Skin of body (tissue), 3 donors: ENCODE measurements at places on chromosomes 12 and 14.
A peak's percentile ranks its signal among the peaks of the same experiment; 100 is the strongest.

DNA sequence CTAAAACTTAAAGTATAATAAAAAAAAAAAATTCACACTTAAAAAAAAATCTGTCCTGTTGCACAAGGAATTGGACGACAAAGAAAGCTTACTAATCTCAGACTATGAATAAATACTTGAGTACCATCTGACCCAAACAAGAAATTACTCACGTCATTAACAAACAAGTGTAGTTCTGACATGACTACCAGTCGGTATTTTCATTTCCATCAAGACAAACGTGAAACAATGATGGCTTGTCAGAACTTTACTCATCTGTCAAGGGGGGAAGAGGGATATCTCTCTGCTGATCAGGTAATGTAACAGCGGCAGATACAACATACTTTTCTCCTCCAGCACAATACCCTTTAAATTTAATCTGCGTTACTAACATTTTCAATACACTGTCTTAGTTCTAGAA is 78.3 kb downstream of the CDK17 start:
- DNase-seq = no peak

GRCh38 chr14:104224131-104224505 is 85.7 kb downstream of the KIF26A start:
- peak; percentile 52 for DNase-seq

DNA sequence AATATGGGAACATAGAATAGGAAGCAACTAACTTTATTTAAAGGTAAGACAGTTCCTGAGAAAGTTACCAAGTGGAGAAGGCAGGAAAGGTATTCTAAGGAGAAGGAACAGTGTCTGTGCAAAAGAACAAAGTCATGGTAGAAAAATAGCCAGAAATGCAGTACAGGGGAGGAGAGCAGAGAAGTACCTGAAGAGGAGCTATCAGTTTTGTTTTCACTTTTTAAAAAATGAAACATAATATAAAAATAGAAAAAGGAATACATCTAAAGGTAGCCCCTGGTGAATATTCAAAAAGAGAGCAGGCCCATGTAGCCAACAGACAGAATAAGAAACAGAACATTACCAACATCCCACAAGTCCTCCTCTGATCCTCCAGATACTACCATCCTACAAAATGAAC is 408.7 kb downstream of the ADAMTS20 start:
- DNase-seq = no peak

GRCh38 chr14:77406086-77406485 is 17.2 kb downstream of the NOXRED1 start:
- DNase-seq = no peak

DNA sequence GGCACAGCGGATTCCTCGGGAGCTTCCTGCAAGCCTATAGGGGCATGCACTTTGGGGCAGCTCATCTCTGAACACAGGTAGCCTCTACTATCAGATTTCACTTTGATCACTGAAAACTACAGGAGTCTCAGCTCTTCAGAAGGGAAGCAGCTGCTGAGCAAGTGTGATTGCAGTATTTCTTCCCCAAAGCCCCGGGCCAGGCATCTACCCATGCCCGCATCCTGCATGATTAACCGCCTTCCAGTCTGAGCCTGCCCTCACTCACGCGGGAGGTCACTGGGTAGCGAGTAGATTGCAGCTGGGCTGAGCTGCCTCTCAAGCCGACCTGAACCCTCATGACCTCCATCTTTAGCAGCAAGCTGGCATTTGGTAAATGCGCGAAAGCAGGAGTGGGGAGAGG is 334.7 kb downstream of the DPF3 start:
- DNase-seq = no peak

GRCh38 chr14:51613416-51613815 is 38.3 kb upstream of the FRMD6 start:
- DNase-seq = no peak

DNA sequence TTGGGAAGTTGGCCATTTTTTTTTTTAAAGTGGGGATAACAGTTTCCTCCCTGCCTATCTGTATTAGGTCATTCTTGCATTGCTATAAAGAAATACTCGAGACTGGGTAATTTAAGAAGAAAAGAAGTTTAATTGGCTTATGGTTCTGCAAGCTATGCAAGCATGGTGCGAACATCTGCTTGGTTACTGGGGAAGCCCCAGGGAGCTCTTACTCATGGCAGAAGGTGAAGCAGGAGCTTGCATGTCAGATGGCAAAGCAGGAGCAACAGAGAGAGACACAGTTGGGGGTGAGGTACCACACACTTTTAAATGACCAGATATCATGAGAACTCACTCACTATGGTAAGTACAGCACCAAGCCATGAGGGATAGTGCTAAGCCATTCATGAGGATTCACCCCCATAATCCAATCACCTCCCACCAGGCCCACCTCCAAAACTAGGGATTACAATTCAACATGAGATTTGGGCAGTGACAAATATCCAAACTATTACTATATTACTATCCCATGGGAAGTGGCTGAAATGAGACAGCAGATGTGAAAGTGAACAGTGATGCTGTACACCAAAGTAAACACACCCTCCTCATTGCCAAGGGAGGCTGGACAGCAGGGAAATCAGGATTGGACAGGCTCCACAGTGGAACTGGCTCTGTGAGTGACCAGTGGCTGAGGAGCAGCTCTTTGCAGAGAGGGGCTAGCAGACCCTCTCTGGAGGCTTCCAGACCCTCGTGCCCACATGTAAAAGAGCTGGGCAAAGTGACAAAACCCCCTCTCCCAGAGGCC is 40.5 kb downstream of the CRACR2A start:
- no peak for DNase-seq

GRCh38 chr14:105165134-105165704 is 3.4 kb downstream of the JAG2 start:
- no peak for DNase-seq

DNA sequence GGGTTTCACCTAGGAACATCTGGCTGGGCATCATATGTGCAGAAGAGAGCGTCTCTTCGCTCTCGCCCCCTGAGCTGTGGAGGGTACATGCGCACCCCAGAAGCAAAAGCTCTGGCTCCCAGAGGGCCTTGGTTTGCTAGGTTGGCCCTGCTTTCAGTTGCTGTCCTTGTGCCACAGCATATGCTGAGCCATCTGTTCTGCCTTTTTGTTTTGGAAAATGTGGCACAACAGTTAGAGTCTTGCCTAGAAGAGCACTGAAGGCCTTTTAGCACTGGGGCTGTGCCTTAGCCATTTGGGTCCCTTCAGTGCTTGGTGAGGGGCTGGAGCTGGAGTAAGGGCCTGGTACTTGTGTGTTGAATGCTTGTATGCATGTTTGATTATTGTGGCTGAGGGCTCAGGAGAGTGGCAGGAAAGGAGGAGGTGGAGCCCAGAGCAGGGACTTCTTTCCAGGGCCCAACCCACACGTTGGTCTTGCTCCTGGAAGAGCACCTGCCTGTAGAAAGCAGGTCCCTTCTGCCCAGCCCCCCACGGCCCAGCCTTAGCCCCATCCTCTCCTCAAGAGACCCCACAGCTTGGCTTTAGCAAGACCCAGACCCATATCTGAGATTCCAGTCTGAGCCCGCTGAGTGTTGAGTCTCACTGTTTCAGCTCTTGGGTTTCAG is 113.7 kb downstream of the SLC25A47 start:
- no peak for DNase-seq

DNA sequence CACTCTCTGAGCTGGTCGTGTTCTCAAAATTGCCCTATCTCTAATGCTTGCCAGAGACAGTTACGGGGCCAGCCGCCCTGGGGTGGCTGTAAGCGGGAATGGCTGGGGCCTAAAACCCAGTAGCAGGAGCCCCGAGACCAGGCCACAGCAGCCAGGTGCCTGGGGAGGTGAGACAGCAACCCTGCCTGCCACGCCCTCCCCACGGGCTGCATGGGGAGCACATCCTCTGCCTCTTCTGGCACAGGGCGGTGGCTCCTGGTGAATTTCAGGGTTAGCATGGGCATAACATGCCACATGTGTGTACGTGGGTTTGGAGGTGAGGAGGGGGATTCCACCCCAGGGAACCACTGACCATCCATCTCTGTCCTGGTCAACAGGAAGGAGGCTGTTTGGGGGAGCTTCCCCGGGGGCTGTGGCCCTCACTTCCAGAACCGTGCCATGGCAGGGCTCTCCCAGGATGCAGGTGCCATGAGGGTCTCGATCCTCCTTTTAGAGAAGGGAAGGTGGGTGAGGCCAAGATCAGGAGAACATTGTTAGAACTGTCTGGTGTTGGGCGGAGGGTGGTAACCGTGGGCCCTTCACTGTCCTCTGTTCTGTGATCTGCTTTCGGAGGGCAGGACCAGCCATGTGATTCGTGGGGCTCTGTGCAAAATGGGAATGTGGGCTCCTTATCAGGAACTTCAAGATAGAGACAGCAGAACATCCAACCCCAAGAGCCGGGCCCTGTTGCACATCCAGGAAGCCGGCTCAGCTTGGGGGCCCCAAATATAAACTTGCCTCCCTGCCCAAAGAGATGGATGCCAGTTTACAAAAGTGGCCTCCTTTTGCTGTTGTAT is 312.2 kb upstream of the DIO3 start:
- no peak for DNase-seq

- DNase-seq = no peak
Measured at GRCh38 chr14:65001723-65002122, 15.0 kb downstream of the FNTB start.

- DNase-seq = no peak
Measured at GRCh38 chr12:10113075-10113474, 14.3 kb upstream of the CLEC1A start.

DNA sequence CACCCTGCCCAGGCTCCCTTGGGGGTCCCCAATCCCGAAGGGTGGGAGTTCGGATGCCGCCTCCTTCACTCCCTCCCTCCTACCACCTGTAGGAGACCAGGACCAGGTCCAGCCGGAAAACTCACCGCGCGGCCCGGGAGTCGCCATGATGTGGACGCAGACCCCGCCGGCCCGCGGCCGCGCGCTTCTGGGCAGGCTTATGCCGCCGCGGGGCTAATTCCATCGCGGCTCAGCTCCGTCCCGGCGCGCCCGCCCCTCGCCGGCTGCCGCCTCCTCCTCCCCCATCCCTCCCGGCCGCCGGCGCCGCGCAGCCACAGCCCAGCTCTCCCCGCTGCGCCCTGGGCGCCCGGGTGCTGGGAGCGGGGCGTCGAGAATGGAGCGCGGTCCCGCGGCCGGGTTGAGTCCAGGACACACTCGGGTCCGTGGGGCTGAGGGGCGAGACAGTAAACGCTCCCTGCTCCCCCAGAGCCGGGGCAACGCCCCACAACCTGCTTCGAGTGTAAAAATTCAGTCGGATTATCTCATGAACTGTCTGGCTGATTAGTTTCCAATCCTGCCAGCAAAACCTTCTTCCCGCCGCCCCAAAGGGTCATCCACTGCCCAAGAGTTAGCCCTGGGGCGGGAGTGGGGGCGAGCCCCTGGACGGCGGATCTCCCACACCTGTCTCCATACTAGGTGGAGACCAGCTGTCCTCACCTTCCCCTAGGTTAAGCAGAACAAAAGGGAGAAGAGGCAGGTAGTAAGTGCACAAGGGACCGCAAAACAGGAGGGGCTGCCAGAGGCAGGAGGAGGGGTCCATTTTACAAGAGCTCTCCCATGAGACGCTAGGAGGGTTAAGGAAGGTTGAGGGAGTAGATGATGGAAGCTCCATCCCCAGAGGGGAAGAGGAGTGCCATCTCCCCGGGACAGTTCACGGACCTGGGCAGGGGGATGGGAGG is at the start of gene ANO2:
TSS of gene ANO2 (minus strand) at position 189 of the 938 bp plus-strand sequence. CDS start at position 147, 42 bp downstream.
- DNase-seq = no peak

- no peak for DNase-seq
Measured at GRCh38 chr14:102906616-102907302, 15.7 kb upstream of the AMN start.

GRCh38 chr12:58833853-58834252 is 86.5 kb downstream of the LRIG3 start:
- DNase-seq = peak; percentile 44

DNA sequence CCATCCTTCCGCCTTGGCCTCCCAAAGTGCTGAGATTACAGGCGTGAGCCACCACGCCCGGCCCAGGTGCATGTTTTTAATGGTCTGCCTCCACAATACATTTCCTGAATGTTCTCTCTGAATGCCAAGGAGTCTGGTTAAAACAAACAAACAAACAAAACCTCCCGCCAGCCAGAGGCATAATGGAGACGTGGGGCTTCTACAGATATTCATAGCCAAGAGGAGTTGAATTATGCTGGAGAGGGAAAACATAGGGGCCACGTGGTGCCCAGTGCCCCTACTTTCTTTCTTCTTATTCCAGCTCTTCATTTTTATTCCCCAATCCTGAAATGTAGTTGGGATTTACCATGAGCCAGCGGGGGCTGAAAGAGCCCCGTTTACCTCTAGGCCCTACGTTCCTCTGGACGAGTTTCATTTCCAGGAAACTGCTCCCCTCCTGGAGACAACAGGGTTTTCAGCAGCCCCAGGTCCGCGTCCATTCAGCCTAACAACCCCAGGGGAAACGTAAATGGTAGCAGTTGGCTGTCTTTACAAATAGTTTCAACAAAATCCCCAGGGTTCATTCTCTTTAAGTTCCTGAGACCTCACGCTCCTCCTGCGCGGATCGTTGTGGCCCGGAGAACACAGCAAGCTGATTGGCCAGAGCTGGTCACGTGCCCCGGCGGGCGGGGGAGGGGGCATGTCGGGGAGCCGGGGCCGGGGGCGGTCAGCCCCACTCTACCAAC is 108.5 kb upstream of the ESRRB start:
- peak; percentile 2 for DNase-seq

DNA sequence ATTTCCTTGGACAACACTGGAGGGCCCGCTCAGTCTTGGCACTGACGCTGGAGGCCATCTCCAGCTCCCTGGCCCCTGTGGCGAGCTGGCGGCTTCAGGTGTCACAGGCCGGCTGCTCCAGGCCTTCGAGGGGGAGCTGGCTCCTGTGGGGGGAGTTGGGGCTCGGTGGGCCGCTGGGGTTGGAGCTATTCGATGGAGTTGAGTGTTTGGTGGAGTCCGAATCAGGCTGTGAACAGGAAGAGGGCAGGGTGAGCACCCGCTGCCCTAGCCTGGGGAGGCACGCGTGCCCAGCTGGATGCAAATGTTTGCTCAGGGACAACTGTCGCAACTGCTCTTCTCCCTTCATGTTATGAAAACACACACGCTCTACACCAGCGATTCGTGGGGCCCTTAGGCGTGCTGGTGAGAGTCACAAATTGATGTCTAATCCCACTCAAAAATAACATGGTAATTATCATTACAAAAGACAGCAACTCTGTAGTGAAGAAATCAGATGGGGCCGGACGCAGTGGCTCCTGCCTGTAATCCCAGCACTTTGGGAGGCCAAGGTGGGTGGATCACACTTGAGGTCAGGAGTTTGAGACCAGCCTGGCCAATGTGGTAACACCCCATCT is 11.3 kb downstream of the AMN start:
- no peak for DNase-seq

GRCh38 chr12:9707864-9708808 is 24.8 kb downstream of the CLECL1 start:
- peak; percentile 7 for DNase-seq

GRCh38 chr12:31005256-31005943 is 68.3 kb upstream of the DDX11 start:
- no peak for DNase-seq

DNA sequence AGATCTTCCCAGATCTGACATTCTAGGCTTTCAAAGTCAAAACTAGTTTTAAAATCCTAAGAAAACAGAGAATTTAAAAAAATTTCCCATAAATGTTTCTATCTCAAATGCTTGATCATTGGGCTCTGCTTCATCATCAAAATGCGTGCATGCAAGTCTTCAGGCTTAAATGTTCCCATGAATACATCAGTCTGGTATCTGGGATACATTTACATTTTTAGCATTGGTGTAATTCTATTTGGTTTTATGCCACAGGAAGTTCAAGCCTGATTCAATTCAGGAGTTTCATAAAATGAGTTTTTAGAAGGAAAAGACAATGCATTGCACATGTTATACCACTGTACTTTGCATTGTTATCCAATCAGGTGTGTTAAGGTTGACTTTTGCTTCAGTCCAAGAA is 336.4 kb downstream of the PCNX1 start:
- DNase-seq = peak; percentile 82
